CD4-positive, alpha-beta T cell treated with Interleukin-6 for 4 hours (primary cell): ENCODE measurements at places on chromosomes 16 and 17.
A peak's percentile ranks its signal among the peaks of the same experiment; 100 is the strongest.

- DNase-seq: peak; percentile 94
Observed at GRCh38 chr17:68035131-68035522, 408 bp upstream of the KPNA2 start.

DNA sequence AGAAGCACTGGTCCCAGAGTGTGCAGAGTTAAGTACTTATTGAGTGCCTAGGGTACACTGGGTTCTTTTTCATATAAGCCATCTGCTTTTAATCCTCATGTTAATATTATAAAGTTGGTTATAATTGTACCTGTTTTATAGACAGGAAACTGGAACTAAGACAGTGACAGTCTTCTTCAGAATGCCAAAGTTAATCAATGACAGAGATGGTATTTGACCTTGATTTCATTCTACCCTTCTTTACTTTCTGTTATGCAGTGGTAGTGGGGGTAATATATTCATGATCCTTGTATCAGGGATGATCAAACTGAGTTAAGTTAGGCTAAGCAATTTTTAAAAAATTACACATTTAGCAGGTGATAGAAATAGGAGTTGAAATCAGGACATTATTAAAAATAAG, 108.6 kb upstream of the GOT2 start:
- no peak for DNase-seq

DNA sequence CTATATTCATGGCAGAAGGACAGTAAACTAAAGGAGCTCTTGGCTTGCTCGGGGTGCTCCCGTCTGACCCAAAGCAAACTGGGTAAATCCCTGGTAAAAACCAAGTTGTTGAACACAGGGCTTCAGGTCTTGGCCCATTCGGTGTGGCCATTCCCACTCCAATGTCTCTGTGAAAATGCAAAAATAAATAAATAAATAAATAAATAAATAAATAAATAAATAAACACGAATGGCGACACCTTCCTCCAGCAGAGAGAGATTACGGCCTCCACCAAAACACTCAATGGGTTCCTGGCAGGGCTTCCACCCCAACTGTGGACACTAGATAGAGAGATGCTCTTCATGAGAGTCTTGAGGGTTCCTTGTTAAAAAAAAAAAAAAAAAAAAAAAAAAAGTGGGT, 325.3 kb downstream of the SOX9 start:
- DNase-seq: no peak

- no peak for DNase-seq
Observed at GRCh38 chr17:40072735-40073346, 10.1 kb downstream of the THRA start.

DNA sequence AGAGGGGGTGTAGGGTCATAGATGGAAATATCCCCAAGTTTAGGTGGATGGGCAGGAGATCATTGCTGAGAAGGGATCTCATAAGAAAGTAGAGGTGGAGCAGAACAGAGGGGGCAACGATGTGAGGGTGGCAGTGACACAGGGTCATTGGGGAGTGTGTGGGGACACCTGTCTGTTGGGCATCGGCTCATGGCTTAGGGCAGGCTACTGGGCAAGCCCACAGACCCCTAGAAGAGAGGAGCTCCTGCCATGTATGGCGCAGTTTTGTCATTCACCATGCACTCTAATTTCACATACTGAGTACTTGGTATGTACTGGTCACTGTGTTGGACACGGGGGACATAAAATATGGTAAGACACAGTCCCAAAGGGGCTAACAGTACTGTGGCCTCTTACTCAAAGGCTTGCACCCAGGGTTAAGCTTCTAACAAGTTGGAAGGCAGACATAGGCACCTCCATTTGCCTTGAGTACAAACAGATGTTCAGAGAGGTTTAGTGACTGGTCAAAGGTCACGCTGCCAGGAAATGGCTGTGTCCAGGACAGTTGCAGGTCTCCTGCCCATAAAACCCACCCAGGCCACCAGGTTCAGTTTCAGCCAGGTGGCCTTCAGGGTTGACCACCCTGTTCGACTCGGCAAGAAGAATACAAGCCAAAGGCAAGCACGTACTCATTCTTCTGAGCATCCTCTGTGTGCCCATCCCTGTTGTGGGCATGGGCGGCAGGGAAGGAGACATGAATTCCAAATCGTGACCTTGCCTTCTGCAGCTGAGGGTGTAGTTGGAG, 580.2 kb downstream of the KCNJ18 start:
- no peak for DNase-seq

- no peak for DNase-seq
Observed at GRCh38 chr16:48252013-48252412, 4.7 kb upstream of the ABCC11 start.

DNA sequence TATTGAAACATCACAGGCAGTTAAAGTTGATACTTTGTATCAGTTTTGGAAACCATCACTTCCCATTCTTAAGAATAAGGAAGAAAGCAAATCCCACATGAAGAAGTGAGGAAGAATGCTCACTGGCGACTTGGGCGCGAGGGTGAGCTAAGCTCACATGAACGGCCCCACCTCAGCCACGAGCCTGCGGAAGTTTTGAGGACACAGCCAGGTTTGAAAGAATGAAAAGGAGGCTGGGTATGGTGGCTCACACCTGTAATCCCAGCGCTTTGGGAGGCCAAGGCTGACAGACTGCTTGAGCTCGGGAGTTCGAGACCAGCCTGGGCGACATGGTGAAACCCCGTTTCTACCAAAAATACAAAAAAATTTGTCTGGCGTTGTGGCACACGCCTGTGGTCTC, 110.3 kb upstream of the CHMP6 start:
- no peak for DNase-seq

- peak; percentile 65 for DNase-seq
Observed at GRCh38 chr16:66523861-66524354, 26.0 kb downstream of the TK2 start.

- no peak for DNase-seq
Observed at GRCh38 chr17:46003907-46004748, 5.1 kb downstream of the STH start.

DNA sequence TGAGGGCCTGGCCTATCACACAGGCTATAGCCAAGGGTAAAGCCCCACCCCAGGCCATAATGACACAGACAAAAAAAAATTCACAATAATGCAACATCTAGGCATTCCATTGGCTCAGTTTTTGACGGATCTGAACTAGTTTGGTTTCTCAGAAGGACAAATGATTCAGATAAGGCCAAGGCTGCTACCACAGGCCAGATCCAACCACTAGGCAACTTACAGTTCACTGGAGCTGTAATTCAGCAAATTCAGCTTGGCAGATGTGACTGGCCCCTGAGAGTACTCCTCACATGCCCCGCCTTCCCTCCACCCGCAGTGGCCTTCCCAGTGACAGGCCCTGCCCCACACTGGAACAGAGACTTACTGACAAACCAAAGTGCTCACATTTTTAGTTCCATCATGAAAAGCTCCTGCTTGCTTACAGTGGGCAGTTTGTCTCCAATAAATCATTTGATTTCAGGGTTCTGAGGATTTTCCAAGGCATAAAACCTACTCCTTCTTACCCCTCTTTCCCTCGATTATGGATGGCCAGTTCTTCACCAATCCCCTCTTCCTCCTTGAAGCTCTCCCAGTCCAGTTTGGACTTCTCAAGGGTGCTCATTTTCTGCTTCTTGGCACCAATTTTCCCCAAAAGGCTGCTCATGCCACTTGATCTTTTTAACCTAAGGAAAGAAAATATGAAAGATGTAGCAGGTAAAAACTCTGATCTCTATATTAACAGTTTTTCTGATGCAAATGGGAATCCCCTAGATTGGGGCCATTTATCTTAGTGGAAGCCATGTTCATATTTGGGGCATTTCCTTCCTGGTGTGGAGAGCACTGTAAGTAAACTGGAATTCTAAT, 53.3 kb upstream of the BCAR1 start:
- DNase-seq: no peak

- DNase-seq: peak; percentile 98
Observed at GRCh38 chr16:4734730-4735535, 596 bp downstream of the DNAAF8 start.

DNA sequence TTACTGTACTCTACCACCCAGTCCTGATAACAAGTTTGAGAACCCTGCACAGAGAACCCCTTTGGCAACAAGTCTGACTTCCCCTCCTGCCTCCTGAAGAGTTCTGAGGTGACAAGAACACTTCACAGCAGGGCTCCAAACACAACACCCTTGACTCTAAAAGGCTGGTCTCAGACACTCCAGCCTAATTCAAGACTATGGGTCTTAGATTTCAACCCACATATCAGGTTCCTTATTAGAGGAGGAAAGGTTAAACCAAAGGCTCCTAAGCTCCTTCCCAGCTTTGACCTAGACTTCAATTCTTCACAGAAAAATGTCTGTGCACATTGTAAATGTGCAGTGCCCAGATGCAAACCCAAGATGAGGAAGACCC, 23.0 kb downstream of the RANBP10 start:
- no peak for DNase-seq

GRCh38 chr17:3665834-3666233, 2.5 kb downstream of the TAX1BP3 start:
- DNase-seq: no peak

GRCh38 chr17:42174126-42174783, 6.7 kb downstream of the KCNH4 start:
- DNase-seq: no peak

- no peak for DNase-seq
Observed at GRCh38 chr17:19023209-19023999, 18.8 kb upstream of the FAM83G start.

DNA sequence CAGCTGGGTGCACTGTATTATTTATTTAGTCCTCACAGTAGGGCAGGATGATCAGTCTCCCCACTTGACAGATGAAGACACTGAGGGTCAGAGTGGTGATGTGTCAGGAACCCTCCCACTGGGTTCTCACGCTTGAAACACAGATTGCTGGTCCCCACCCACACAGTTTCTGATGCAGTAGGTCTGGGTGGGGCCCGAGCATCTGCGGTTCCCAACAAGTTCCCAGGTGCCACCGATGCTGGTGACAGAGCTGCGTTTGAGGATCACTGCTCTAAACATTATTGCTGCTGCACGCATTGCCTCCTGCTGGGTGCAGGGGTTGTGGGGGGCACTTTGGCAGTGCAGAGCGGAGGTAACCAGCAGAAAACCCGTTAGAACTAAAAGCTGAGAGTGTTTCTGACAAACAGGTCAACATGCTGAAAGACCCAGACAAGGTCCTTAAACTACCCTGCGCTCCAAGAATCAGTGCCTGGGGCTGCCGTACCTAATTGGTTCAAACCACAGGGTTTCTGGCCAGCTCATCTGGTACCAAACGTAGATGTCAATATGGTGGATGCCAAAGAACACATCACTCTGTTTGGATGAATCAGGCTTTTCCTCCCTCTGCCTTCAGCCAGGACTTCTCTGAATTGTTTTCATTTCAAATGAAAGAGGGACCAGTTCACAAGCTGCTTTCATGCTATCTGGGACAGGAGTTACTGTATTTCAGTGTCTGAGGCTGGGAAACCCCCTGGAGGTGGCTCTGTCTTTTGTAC, 76.0 kb downstream of the ABCC1 start:
- peak; percentile 50 for DNase-seq

GRCh38 chr16:17131351-17131750, 339.4 kb downstream of the XYLT1 start:
- no peak for DNase-seq

DNA sequence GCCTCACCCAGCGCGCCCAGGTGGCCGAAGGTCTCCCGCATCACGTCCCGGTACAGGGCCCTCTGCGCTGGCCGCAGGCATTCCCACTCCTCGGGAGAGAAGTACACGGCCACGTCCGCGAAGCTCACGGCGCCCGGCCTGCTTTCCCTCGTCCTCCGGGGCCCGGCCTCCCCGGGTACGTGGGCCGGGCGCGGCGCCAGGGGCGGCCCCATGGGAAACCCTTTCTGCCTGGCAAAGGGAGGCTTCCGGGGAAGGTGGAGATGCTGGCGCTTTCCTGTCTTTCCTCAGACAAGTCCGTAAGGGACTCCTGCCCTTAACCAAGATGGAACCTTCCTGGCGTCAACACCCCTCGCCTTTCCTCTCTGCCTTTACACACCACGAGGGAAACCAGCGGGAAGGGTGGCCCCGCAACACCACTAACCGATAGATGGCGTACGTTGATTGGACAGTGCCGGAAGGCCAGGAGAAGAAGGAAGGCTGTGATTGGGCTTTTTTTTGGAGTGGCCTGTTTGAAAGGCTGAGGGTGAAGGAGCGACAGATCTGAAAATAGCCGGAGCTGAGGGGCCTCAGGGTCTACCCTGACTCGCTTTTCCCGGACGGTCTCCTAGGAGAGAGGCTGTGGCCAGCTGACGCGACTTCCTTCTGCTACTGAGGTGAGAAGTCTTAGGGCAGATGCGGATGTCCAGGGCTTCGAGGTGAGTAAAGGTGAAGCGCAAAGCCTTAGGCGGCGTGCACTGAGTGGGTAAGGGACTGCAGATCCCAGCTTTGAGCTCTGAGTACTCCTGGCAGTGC, at the start of gene ZNF785:
Gene ZNF785, minus strand, starts transcription at position 298 of the 792 bp plus-strand sequence. Its CDS starts 86 bp downstream, at position 212.
- peak; percentile 92 for DNase-seq
